CD4-positive, alpha-beta T cell treated with Interleukin-10 for 1 hour (primary cell): ENCODE measurements at places on chromosomes 2 and 18.

- no peak for DNase-seq
Measured at GRCh38 chr2:61978522-61978921, 73.0 kb downstream of the COMMD1 start.

GRCh38 chr2:30179536-30179935 lies 32.7 kb downstream of the YPEL5 start:
- DNase-seq = no peak

GRCh38 chr2:10345813-10346212 lies 43.1 kb downstream of the HPCAL1 start:
- no peak for DNase-seq

- peak; percentile 92 for DNase-seq
Measured at GRCh38 chr2:234483568-234484251, 13.2 kb downstream of the ARL4C start.

DNA sequence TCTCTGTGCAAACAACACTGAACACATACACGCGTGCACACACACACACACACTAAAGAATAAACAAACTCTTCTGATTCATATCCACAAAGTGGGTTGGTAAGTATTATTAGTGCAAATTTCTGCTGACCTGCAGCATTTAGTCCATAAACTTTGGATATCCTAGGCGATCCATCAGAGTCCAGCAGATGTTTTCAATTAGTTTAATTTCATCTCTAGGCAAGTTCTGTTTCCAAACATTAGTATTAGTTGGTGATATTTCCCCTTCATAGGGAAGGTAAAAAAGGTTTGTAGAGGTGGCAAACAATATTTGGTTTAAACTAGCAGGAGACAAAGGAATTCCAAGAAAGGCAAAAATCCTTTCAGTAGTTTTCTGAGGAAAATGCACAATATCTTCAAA lies 5.7 kb downstream of the DSEL start:
- DNase-seq = no peak

DNA sequence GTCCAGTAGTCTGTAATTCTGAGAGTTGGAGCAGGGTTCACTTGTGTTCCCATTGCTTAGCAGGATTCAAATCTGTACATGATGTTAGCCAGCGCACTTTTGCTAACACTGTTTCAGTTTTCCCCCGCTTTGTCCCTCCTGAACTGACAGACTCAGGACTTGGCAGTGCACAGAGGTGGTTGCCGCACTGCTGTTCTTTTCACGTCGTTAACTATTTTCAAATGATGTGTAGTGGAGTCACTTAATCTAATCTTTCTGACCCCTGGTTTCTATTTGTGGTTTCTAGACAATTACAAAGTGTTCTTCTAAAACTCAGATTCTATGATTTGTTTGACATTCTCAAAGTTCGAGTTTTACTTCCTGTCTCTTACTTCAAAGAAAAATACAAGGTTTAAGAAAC lies 234.5 kb downstream of the RBM43 start:
- DNase-seq = no peak

GRCh38 chr2:231360881-231361371 lies 34.6 kb upstream of the B3GNT7 start:
- DNase-seq = no peak

DNA sequence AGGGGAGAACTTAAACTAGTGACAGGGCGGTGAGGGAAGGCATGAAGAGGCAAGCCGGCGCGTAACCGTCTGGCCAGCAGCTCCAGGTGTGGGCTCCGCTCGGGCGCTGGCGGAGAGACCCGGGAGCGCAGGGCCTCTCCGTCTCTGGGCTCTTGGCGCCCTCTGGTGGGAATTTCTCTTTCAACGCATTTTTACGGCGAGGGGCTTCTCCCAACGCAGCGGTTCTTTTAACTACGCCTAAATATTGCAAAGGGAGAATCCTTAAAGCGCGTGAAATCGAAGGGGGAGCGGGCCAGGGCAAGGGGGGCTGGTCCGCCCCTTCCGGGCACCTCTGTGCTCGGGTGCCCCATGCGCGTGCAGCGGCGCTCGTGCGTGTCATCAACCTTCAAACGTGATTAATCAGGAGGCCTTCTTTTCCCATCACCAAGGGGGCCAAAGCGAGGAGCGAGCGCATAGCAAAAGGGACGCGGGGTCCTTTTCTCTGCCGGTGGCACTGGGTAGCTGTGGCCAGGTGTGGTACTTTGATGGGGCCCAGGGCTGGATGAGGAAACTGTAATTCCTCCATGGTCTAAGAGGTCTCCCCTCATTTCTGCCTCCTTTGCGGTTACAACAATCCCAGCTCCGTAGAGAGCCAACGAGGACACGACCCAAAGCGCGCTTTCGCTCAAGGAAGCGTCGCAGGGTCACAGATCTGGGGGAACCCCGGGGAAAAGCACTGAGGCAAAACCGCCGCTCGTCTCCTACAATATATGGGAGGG lies 762 bp upstream of the GAD1 start:
- peak; percentile 70 for DNase-seq

GRCh38 chr2:92073815-92074548 lies 2797.2 kb upstream of the TEKT4 start:
- DNase-seq = no peak
